BJ (cell line): ENCODE measurements at places on chromosomes 12 and 14.

- peak; percentile 39 for DNase-seq
Measured at GRCh38 chr14:75204116-75204515, 27.7 kb upstream of the TMED10 start.

DNA sequence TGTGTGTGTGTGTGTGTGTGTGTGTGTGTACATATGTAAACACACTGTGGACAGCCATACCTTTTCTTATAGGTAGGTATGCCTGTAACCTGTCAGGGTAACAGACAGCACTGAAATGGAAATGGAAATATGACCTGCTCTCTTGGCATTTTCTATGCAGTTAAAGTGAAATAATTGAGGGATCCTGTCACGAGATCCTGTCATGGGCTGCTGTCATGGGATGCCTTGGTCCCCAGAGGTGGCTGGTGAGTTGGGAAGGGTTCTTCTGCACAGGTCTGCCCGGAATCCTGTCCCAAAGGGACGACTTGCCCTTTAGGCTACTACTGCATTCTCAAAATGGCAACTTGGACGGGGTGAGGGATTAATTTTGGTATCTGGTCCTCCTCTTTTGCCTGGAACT, 47.3 kb downstream of the ELK3 start:
- DNase-seq: no peak

- no peak for DNase-seq
Measured at GRCh38 chr14:65945327-65945726, 532.8 kb downstream of the FUT8 start.

GRCh38 chr12:111827907-111828306, 14.1 kb upstream of the MAPKAPK5 start:
- DNase-seq: no peak

DNA sequence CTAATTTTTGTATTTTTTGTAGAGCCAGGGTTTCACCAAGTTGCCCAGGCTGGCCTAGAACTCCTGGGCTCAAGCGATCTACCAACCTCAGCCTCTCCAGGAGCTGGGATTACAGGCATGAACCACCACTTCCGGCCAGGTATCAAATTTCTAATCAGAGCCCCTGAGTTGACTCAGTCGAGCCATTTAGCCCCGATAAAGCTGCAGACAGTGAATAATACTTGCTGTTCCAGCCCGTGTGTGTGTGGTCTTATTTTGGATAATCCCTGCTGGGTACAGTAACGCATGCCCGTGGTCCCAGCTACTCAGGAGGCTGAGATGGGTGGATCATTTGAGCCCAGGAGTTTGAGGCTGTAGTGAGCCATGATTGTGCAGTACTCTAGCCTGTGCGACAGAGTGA, 57.0 kb downstream of the TEAD4 start:
- no peak for DNase-seq

DNA sequence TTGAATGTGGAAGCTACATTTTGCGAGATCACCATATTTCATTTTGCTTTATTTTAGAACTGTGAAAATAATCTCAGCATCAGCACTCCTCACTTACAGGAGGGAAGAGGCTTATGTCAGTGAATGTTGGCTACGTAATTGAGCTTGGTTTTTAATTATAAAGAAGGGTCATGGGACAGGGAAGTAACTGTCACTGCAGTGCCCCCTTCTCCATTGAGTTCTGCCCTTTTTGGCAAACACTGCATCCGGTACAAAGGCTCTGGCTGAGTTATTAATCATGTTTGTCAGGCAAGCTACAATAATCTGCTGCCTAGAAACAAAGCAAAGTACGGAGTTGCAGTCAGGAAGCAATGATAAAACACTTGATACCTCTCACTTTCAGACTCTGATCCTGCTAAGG, 546.7 kb downstream of the SNAPC1 start:
- DNase-seq: no peak

DNA sequence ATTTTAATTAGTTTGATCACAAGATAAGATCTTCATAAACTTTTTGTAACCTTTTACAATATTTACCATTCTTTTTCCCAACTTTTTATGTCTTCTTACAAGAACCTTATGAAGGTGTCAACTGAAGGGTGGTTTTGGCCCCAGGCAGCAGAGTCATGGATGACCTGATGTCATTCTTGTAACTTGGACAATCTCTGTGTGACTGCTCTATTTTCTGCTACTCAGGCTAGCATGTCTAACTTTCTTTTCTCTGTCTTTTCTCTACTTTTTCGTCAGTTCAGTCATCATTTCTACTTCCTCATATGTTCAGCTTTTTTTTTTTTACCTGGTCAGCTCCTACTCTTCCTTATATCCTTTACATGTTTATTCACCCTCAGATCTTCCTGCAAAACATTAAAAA, 150.7 kb upstream of the PTPRQ start:
- no peak for DNase-seq

DNA sequence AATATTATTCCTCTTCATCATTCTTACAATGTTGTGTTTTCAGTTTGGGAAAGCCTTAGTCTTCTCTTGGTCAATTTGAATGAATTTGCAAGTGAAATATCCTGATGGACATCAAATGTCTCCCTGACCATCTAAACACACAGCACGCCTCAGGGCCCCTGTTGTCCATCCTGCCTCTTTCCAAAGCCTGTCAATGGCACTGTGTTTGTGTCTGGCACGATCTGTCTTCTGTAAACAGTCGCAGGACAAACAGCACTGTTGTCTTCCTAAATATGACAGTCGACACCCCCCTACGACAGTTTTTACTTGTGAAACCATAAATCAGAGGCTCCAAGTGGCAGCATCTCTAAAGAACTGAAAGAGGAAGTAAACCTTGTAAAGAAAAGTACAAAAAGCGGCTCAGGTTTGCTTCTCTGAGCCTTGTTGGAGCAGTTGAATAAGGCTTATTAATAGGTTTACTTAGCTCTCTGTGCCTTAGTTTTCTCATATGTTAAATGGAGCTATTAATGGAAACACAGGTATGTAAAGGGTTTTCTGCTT, 285.8 kb downstream of the NRXN3 start:
- DNase-seq: no peak

GRCh38 chr12:130154276-130155070, 7.8 kb upstream of the FZD10 start:
- DNase-seq: no peak

- no peak for DNase-seq
Measured at GRCh38 chr14:61486930-61487495, 165.6 kb downstream of the PRKCH start.

- no peak for DNase-seq
Measured at GRCh38 chr12:113267621-113268020, 46.4 kb downstream of the TPCN1 start.

GRCh38 chr12:115691123-115691522, 586.4 kb downstream of the MED13L start:
- DNase-seq: no peak

DNA sequence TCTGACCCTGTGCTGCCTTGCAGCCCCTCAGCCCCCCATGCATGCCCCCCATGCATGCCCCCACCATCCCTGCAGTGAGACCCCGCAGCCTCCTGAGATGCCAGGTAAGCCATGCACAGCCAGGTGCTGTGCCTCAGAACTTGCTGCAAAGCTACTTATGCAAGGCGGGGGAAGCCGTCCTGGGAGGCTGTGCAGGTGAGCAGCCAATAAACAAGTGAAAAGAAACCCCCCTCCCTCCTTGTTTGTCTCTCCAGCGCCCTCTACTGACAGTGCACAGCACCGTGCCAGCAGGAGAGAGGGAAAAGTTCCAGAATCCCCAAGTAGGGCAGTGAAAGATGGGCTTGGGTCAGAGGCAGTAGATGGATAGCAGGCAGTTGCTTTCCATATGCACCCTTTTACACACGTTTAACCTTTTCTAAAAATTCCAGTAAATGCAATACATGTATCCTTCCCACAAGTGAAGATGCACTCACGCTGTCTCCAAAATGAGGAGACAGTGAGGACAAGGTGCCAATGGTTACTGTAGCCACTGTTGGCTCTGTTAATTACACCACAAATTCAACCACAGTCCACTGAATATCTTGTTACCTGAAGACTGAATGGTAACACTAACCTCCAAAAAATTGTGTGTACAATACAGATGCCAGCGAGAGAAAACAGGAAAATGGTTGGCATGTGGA, 18.0 kb downstream of the TNFAIP2 start:
- DNase-seq: no peak

- no peak for DNase-seq
Measured at GRCh38 chr12:58242796-58243630, 301.6 kb downstream of the ATP23 start.

DNA sequence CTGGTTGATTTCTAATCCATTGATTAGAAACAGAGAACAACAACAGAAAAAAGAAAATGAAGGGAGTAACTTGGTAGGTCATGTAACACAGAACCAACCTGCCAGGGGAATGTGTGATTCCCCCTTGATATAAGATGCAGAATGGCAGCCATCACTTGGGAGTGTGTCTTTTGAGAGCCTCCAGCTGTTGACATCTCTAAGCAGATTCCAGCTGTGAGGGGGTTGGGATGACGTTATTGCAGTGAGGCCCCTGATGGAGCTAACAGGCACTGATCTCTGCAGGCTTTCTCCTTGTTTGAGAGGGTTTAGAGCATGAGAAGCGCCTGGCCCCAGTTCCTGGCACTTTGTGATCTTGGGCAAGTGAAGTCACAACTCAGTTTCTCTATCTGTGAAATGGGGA, 124.9 kb downstream of the PELI2 start:
- no peak for DNase-seq

DNA sequence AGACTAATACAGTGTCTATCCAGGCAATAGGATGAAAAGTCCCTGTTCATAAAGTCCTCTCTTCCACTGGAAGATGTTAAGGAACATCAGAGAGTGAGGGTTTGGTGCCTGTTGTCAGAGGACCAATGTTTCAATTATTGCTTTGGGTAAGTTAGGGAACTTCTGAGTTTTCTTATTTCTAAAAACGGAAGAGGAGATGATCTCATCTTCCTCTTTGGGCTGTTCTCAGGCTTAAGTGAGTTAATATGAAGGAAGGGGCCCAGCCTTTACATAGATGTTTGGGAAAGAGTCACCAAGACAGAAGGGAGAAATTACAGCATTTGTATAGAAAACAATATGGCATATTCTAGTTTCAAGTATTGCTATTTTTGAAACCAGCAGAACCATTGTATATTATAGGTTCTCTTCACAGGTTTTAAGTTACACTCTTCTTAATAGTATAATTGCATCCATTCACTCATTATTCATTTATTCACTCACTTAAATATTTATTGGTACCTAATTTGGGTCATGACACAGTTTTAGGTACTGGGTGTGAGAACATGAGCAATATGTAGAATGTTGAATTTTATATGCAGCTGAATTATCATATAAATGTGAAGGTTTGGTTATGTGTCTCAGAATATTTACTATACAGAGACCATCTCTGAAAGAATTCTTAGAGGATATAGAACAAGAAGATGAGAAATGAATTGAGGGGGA, 68.5 kb upstream of the LRIG3 start:
- no peak for DNase-seq

DNA sequence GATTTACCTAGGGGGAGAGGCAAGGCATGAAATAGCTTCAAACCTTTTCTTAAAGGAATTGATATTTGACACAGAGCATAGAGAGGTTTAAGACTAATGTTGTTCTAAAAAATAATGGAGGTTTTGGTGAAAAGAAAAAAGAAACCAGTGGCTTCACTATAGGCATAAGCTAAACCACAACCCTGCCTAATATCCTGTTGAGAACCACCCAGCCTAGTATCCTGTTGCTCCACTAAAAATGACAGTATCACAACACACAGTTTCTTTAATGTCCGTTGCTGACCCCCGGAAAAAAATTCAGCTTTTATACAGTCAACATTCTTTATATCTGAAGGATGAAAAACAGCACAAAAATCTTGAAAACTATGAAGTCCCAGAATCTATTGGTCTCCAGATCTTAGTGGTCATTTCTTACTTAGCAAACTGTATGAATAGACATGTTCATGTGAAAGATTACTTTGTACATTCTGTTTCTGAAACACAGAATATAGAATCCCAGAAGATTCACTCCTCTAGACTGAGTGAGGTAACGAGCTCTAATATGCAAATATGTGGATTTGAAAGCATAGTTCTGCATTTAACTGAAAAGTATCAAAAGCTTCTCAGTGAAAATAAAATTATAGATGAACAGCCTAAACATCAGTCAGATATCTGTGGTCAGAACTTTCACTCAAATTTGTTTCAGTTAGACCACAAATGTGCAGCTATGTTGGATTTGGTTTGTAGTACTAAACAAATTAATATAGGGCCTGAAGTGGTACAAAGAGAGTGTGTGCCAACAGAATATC, 40.5 kb downstream of the GALC start:
- no peak for DNase-seq

DNA sequence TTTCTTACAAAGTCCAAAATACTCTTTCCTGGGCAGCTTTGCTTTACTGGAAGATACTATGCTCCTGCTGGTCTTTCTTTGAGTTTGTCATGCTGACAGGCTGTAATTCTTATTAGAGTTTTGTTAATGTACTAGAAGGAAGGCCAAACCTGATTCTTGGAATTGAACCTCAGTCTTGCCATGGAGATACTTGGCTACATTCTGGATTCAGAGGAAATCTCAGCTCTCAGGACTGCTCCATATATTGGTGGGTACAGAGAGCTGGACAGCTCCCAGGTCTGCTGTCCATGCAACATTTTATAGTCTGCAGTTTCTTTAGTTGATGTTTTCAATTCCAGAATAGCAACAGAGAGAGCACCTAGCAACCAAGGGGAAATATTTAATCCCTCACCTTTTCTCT, 363.1 kb upstream of the STXBP6 start:
- DNase-seq: no peak

DNA sequence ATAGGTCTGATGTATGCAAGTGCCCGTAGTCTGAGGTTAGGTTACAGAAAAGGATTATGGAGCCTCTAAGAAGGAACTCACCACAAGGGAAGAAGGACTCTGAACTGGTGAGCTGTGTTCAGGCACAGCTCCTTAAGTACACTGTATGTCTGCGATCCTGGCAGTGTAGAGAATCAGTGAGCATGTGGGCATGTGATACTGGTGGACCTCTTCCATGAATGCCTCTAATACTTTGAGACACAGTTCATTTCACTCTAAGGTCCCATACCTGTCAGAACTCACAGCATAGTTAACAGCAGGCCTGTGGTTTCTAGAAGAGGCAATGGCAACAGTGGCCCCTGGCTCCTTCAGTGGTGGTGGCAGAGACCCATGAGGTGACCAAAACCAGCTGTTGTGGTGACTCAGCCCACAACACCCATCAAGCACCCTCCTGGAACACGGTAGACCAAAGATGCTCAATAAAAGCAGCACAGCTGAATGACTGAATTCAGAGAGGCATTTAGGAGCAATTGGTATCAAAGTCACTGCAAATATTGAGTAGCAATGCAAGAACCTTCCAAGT, 6.9 kb upstream of the OR6J1 start:
- DNase-seq: no peak

GRCh38 chr12:5881666-5882065, 63.4 kb downstream of the ANO2 start:
- DNase-seq: no peak

- no peak for DNase-seq
Measured at GRCh38 chr14:91115986-91116770, 2.3 kb downstream of the DGLUCY start.

- no peak for DNase-seq
Measured at GRCh38 chr14:78164226-78164853, 5.8 kb upstream of the NRXN3 start.

DNA sequence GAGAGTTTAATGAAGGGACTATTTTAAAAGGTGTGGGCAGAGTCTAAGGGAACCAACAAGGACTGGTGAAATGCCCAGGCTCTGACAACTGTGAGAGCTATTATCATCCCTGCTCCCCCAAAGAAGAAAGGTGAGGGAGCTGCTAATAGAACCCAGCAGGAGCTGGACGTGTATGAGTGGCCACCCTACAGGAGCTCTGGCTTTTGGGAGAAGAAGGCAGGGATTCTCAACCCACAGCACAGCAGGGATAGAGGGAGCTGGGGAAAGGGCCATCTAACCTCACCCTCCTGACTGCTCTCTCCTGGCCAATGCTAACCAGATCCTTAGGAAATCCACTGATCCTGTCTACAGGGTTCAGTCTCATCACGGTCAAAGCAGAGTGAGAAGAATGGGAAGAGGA, 57.1 kb downstream of the GRIN2B start:
- DNase-seq: no peak
